ENCODE measurements at places on chromosomes 3 and 15. TPM values are rescaled to one million over a fixed set of nuclear protein-coding genes. Genes with fewer than 3 reads are reported as not detected.

The LYSMD4 gene
- 14.1 TPM for total RNA-seq

DNA sequence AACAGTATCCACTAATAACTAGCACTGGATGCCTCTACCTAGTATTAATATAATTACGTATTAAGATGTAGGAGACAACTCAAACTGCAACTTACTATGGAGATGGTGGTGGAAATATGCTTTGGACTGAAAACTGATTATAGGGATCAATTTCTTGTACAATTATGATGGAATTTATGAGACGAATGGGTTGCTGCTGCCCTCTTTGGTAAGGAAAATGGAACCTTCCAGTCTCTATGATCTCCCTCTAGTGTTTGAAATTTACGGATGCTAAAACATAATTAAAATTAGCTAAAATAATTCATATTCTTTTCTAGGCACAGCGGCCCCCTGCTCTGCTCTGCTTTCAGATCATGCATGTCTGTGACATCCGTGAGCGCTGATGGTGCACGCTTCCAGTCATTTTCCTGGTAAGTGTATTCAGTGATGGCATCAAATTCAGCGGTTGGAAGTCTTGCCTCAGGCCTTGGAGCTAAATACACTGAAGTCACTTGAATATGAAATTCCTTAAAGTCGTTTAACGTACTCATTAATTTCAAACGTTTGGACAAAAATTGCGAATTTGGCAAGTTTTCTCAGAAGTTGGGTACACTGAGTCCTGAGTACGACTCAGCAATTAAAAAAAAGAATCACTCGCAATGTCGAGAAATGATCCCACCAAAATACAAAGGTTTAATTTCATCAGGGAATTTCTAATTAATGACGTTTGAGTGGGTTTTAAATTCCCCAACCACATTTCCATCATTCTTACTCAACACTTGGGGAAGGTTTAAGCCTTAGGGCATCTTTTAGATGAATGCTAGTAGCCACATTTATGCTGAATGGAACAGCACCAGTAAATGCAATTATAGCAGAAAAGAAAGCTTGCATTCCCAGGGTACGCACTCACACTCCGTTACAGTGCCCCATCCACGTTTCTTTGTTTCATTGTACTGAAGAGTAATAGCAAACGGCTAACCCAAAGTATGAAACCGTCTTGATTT, 132.6 kb downstream of the NR2F2 start:
- H3K4me1 ChIP-seq: no peaks in the 10 kb centered on the region
- no peak for DNase-seq
- peaks cover 41% of the 10 kb centered on the region for H3K27me3 ChIP-seq
- H3K4me3 ChIP-seq: no peak overlapping the region
- no peaks in the 10 kb centered on the region for H3K36me3 ChIP-seq

The MAP6D1 gene
- 4.2 TPM for total RNA-seq

DNA sequence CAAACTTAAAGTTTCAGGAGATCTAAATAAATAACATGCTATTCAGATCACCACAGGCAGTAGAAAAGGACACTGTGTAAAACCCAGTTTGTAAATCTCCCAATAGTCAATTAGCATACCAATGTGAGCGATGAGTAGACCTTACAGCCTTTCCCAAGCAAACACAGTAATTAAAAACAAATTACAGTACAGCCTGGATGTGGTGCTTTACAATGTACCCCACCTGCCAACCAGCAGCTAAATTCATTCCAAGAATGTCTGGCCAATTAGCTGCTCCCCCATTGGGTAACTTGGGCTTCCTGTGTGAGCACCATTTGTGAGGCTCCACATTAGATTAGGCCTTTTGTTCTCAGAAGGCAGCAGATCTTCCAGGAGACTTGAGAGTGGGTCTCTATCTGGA, 635.0 kb downstream of the TBL1XR1 start:
- H3K27me3 ChIP-seq: peaks cover 10% of the 10 kb centered on the region
- no peaks in the 10 kb centered on the region for H3K36me3 ChIP-seq
- no peak overlapping the region for H3K27ac ChIP-seq
- no peaks in the 10 kb centered on the region for H3K4me1 ChIP-seq
- no peak overlapping the region for H3K4me3 ChIP-seq

DNA sequence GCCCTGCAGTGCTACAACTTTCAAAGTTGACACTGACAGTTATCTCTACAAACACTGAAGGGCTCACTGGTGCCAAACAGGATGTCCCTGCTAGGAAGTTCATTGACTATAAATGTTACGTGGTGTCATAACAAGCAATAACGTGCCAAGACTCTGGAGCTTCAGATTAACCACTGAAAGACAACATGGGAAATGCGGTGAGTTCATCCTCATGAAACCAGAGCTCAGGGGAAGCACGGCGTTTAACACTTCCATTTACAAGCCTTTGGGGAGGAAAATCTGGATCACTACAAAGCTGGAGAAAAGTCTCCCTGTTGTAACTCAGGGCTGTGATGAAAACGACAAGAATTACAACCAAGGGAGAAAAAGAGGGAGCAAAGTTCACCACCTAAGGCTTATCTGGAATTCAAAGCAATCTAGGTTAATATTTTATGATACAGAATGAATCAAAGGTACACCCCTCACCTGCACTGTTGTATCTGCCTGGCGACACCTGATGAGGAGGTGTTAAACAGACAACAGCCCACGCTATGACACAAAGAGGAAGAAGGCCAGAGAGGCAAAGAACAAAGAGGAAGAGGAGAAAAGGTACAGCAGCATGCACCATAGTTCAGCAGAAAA, 27.0 kb downstream of the SHQ1 start:
- H3K27ac ChIP-seq: no peak overlapping the region
- peaks cover 5% of the 10 kb centered on the region for H3K4me1 ChIP-seq
- H3K4me3 ChIP-seq: no peak overlapping the region
- peaks cover under 1% of the 10 kb centered on the region for H3K36me3 ChIP-seq
- DNase-seq: no peak

The FGF7 gene
- total RNA-seq: 0.32 TPM

DNA sequence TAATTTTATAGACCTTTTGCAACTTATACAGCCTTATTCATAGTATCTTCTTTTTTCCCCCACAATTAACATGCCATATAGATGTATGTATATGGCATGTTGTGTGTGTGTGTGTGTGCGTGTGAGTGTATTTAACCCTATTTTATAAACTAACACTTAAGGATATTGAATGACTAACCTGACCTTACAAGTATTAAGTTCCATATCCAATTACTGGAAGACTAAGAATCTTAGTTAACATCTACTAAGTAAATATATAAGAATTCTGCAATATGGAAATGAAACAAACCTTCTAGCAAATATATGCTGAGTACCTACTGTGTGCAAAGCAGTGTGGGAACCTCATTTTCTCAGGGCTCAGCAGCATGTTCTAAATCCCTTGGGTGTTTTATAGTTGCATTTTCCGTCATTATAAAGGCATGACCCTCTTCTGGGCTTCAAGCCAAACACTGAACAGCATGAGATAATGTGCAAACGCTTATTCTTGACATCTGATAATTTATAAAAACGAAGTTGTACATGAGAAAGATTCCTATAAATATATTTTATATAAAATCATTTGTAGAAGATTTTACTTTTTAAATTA, 105.5 kb downstream of the NLGN1 start:
- H3K27ac ChIP-seq: no peak overlapping the region
- no peak overlapping the region for H3K4me3 ChIP-seq
- H3K27me3 ChIP-seq: peaks cover 2% of the 10 kb centered on the region
- H3K4me1 ChIP-seq: peaks cover 10% of the 10 kb centered on the region

DNA sequence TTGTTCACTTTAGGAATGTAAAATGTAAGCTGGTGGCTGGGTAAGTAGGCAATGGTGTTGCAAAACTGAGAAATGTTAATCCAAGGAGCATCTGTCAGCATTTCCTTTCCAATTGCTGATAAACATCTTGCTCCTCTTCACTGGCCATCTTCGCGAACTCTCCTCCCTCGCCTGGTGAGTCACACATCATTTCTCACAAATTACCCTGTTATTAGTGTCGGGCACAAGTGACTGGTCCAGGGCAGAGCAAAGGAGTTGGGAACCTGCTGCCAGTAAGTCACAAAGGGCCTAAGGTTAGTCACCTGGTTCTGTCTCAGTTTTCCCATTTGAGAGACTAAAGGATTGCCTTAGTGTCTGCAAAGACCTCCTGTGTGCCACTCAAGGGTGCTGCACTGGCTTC, 13.0 kb downstream of the CERS3 start:
- H3K36me3 ChIP-seq: no peaks in the 10 kb centered on the region
- H3K4me1 ChIP-seq: no peaks in the 10 kb centered on the region
- no peak for DNase-seq
- H3K27ac ChIP-seq: no peak overlapping the region
- H3K4me3 ChIP-seq: no peak overlapping the region
